Stimulated activated CD4-positive, alpha-beta T cell treated with anti-CD3 and anti-CD28 coated beads, Interleukin-15, amount 100 ng/mL, for 1 hour (primary cell): ENCODE measurements at places on chromosomes 5 and 9.

DNA sequence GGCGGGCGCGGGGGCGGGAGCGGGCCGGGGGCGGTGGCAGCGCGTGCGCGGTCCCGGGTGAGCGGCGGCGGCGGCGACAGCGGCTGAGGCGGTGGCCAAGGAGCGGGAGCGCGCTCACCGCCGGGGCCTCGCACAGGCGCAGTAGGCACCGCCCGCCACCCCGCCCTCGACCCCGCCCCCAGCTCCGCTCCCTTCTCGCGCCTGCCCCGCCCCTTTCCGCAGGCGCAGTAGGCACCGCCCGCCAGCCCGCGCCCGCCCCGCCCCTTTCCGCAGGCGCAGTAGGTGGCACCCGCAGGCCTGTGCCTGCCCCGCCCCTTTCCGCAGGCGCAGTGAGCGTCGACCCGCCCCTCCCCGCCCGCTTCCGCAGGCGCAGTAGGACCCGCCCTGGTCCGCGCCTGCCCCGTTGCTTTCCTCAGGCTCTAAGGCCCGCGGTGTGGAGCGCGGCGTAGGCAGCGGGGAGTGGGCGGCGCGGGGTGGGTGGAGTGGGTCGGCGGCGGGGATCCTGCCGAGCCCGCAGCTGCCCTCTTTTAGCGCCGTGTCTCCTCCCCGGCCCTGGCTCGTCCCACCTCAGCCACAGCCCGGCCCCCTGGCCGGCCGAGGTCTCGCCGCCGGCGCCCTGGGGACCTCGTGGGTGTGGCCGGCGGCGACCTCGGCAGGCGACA is at the start of gene CAMSAP1:
Gene CAMSAP1, minus strand, starts transcription at position 116 of the 662 bp plus-strand sequence. CDS start 387 bp downstream, outside the sequence.
- DNase-seq: peak; percentile 95

DNA sequence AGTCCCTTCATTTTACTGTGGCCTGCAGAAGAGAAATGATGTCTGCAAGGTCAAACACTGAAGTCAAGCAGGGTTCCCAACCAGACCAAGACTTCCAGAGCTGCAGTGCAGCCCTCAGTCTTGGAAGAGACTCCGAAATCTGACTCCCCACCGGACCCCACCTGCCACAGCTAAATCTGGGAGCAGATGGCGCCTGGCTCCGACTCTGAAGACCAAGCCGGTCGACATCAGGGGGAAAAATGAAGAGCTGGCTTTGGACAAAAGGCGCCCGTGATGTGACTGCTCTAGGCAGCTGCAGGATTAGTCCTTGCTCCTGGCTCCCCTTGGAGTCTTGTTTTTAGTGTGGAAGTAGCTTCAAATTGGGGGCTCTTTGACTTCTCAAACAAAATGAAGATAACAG is 72.4 kb upstream of the ZNF622 start:
- no peak for DNase-seq

DNA sequence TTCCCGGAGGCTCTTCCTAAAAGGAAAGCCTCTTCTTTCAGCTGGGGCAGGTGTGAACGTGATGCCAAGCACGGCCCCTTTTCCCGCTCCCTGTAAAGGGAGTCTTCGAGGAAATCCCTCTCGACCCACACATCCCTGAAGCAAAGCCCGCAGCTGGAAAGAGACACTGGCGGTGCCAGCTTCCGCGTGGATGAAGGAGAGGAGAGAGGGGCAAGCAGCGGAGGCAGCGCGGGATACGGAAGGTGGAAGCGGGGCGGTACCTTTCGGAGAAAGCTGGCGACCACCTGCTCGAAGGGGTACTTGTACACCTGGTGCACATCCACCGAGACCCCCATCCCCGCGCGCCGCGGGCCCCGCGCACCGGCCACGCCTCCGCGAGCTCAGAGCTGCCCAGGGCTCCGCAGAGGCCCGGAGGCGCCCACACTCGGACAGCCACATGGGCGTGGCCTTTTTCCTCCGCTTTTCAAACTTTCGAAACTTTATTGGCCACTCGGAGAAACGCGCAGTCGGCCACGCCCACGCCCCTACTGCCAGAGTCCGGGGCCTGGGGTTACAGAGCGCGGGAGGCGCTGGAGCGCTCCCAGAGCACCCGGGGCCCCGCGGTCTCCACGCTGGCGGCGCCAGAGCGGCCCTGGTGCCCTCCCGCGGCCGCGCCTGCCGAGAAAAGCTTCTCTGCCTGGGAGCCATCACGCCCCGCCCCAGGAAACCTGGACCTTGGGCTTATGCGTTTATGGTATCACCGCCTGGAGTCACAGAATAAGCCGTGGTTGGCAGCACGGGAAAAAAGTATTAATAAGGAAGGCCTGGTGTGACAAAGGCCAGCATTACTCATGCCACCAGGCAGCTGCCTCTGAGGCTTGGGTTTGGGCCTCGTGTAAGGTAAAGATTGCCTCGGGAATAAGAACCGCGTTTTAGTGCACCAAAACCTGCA is at the start of gene PRELID2:
Gene PRELID2, minus strand, starts transcription at position 426 of the 931 bp plus-strand sequence. Its CDS starts 91 bp downstream, at position 335.
- DNase-seq: peak; percentile 16

DNA sequence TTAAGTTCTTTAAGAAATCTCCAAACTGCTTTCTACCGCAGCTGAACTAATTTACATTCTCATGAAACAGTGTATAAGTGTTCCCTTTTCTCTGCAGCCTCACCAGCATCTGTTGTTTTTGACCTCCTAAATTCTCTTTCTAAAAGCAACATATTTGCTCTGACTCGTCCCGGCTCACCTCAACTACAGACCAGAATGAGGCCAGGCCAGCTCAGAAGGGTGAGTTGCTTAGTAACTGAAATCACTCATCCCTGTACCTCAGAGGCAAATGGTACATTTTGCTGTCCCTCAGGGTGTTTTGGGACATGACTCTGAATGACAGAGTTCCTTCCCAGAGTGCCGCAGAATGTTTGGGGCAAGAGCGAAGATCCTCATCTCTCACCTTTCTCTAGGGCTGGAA is 127.5 kb downstream of the FRMD3 start:
- no peak for DNase-seq

DNA sequence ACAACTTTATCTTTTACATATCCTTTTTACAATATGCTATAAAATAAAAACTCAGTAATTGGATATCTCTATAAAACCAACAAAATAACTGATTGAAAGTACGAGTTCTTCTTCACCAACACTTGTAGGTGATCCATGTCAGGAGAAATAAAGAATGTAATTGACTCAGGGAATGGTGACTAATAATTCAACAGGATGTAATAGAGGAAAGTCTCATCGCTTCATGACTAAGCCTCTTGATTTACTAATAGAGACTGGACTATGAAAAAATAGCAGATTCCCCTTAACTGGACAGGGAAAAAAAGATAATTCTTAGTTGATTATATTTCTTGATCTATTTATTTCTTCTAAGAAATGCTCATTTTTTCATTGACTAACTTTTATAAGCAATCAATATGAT is 507.7 kb upstream of the PTGER4 start:
- no peak for DNase-seq

- DNase-seq: no peak
Measured at GRCh38 chr5:74149395-74149794, 491.1 kb downstream of the ENC1 start.

DNA sequence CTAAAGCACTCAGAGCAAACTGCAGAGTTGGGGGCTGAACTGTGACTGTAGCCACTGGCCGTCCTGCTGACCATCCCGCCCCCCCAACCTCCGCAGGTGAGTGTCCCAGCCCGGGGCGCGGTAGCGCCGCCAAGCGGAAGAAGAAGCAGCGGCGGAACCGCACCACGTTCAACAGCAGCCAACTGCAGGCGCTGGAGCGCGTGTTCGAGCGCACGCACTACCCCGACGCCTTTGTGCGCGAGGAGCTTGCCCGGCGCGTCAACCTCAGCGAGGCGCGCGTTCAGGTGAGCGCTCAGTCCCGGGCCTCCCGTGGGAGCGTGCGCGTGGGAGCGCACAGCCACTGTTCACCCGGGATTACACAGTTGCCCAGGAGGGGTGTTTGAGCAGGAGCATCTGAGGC is 33.7 kb downstream of the PTGES start:
- DNase-seq: no peak

DNA sequence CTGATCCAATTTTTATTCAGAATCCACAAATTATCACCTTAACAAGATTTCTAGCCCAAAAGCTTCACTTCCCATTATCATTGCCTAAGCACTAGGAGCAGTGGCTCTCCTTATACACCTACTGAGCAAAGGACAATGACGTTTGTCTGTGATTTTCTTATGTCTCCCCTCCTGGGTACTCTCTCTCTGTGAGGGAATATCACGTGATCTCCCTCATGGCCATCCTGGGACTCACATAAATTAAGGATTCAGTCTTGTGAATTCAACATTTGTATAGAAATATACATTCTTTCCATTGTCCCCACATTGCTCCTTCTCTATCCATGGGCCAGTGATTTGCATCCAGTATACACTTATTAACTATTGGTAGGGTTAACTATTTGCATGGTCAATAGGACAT is 476.5 kb downstream of the PLK2 start:
- DNase-seq: no peak

GRCh38 chr9:79988126-79988525 is 416.4 kb downstream of the TLE4 start:
- no peak for DNase-seq

DNA sequence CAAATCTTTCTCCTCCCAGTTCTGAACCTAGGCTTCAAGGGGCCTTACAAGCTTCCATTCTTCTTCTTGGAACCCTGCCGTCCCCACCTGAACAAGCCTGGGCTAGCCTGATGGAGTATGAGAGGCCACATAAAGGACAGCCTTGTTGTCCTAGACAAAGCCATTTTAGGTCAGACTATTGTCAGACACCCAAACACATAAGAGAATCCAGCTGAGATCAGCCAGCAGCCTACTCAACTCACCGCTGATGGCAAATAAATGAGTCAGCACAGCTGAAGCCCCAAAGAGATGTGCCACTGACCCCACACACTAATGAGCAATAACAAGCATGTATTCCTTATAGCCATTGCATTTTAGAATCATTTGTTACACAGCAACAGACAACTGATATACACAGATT is 33.8 kb downstream of the SVEP1 start:
- DNase-seq: no peak

DNA sequence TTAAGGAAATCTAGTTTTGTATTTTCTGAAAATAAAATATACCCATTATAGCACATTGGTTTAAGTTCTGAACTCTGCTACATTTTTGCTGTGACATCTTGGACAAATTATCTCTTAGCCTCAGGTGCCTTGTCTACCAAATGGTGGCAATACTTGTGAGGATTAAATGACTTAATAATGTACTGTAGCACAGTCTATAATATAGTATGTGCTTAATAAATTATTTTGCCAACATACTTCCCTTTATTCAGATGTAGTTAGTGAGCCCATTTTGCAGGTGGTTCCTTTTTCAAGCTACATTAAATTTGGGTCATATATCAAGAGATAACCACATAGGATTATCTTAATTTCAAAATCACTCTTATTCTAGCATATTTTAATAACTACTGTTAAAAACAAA is 3.2 kb downstream of the ETF1 start:
- no peak for DNase-seq

GRCh38 chr5:109347252-109347888 is 62.4 kb downstream of the PJA2 start:
- DNase-seq: no peak

GRCh38 chr5:154999865-155000264 is 13.7 kb upstream of the KIF4B start:
- no peak for DNase-seq

GRCh38 chr5:133921979-133922378 is 46.4 kb downstream of the C5orf15 start:
- DNase-seq: no peak

- no peak for DNase-seq
Measured at GRCh38 chr5:65103756-65104440, 335.2 kb downstream of the CWC27 start.

DNA sequence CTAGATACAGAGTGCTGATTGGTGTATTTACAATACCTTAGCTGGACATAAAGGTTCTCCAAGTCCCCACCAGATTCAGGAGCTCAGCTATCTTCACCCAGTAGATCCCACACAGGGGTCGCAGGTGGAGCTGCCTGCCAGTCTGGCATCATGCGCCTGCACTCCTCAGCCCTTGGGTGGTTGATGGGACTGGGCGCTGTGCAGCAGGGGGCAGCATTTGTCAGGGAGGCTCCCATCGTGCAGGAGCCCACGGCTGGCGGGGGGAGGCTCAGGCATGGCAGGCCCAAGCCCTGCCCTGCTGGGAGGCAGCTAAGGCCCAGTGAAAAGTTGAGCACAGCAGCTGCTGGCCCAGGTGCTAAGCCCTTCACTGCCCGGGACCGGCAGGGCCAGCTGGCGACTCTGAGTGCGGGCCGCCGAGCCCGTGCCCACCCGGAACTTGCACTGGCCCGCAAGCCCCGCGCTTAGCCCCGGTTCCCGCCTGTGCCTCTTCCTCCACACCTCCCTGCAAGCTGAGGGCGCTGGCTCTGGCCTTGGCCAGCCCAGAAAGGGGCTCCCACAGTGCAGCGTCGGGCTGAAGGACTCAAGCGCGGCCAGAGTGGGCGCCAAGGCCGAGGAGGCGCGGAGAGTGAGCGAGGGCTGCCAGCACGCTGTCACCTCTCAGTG is 314.1 kb upstream of the ATP10B start:
- DNase-seq: no peak

- no peak for DNase-seq
Measured at GRCh38 chr9:105656131-105656921, 5.9 kb upstream of the TAL2 start.

- no peak for DNase-seq
Measured at GRCh38 chr5:74839229-74839628, 27.0 kb downstream of the FAM169A start.
